ENCODE measurements at places on chromosomes 11 and 22.
A peak's percentile ranks its signal among the peaks of the same experiment; 100 is the strongest.

- DNase-seq, result no peak
Observed at GRCh38 chr11:78419327-78419726, 1.7 kb upstream of the GAB2 start.

DNA sequence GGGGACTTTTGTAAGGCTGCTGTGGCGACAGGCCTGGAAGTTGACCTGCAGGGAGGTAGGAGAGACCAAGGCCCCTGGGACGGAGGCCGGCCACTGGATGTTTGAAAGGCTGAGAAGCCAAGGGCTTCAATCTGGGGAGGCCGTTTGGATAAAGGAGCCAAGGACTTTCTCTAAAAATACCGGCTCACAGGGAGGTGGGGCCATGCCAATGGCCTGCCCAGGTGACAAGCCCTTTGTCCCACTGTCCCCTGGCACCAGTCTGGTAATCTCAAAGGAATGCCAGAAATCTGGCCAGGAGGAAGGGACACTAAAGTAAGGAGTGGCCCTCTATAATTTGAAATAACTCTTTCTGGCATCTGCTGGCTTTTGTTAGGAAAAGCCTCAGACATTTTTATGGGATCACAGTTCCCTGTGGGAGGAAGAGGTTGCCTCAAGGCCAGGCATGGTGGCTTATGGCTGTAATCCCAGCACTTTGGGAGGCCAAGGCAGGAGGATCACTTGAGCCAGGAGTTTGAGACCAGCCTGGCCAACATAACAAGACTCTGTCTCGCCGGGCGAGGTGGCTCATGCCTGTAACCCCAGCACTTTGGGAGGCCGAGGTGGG is 1.9 kb upstream of the CHKA start:
- no peak for DNase-seq

DNA sequence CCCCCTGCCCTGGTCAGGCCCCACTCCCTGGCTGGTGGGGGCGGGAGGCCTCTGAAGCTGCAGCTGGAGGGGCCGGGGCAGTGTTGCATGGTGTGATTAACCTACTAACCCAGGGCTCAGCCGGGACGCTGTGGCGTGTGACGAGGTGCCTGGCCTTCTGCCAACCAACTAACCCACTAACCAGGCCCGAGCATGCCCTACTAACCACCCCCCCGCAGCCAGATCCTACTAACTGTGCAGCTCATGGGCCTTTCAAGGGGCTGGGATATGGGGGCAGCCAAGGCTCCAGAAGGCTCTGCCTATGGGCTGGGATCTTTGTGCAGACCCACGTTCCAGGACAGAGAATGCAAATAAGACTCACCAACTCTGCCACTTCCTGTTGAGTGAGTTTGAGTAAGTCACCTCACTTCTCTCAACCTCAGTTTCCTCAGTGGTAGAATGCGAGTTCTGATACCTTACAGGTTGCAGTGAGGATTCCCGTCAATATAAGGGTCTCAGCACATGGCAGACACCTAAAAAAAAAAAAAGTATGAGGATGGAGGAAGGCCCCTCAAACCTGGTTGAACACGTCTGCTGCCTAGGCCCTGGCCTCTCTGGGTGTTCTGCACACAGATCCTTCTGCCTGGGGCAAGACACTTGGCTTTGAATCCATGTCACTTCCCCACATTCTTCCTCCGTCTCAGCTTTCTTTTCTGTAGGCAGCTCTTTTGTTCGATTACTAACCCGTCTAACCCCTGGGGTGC is 14.1 kb downstream of the MIAT start:
- peak; percentile 55 for DNase-seq

GRCh38 chr11:75142714-75143419 is 8.0 kb upstream of the SLCO2B1 start:
- peak; percentile 75 for DNase-seq

DNA sequence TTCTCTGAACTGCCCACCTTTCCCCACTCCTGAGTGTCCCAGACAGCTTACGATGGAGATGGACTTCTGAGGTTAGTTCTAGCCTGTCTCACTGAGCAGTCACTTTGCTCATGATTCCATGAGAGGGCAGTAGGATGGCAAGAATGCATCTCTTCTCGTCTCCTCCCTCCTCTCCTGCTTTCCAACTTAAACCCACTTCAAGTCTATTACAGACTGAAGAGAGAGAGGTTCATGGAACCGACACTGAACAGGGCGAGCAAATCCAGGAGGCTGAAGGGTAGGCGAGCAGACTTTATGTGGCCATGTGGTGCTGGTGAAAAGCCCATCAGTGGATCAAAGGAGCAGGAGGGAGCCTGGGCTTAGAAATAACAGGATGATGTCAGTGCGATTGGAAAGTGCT is 38.6 kb downstream of the CEP164 start:
- no peak for DNase-seq

- no peak for DNase-seq
Observed at GRCh38 chr11:78791964-78792363, 217.3 kb upstream of the NARS2 start.

- no peak for DNase-seq
Observed at GRCh38 chr11:112173152-112173551, 2.2 kb upstream of the BCO2 start.

- no peak for DNase-seq
Observed at GRCh38 chr11:63080682-63081081, 63.3 kb downstream of the SLC22A24 start.

- DNase-seq, result no peak
Observed at GRCh38 chr11:77642228-77642627, 4.6 kb upstream of the CLNS1A start.

DNA sequence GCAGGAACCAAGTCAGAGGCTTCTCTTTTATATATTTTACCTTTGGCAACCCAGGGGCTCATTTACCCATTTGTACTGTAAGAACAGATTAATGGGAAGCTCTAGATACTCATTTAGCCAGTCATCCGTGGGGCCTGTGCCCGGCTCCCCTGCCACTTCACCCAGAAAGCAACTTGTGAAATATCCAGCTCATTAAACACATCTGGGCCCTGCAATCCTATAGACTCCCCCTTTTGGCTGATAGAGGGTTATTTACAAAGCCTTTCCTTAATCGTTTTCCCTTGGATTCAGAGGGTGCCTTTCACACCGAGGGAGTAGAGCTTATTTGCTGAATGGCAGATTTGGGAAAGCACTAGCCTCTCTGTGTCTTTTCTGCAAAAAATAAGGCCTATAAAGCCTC is 118.7 kb upstream of the SORL1-AS1 start:
- no peak for DNase-seq

- DNase-seq, result peak; percentile 34
Observed at GRCh38 chr11:71454470-71455113, 1.6 kb downstream of the NADSYN1 start.

- no peak for DNase-seq
Observed at GRCh38 chr11:91078221-91078620, 855.4 kb upstream of the CHORDC1 start.

DNA sequence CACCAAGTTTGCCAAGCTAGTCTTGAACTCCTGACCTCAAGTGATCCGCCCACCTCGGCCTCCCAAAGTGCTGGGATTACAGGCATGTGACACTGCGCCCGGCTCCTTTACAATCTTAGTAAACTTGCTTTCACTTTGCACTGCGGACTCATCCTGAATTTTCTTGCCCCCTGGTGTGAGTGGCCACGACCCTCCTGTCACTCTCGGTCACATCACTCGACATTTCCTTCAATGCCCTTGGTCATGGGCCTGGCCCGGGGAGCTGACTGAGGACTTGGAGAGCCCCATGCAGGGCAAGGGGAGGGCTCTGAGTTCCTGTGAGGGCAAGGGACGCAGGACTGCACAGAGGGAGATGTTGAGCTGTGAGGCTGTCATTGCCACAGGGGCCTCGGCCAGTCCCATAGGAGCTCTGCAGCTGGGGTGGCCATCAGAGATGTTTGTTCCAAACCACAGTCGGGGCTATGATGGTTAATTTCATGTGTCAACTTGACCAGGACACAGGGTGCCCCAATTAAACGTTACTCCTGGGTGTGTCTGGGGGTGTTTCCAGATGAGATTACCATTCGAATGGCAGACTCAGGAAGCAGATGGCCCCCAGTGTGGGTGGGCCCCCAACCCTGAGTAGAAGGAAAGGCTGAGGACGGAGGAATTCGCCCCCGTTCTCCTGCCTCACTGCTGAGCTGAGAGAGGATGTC is 21.2 kb downstream of the A4GALT start:
- no peak for DNase-seq

- no peak for DNase-seq
Observed at GRCh38 chr22:30289980-30290313, 642 bp upstream of the CASTOR1 start.

DNA sequence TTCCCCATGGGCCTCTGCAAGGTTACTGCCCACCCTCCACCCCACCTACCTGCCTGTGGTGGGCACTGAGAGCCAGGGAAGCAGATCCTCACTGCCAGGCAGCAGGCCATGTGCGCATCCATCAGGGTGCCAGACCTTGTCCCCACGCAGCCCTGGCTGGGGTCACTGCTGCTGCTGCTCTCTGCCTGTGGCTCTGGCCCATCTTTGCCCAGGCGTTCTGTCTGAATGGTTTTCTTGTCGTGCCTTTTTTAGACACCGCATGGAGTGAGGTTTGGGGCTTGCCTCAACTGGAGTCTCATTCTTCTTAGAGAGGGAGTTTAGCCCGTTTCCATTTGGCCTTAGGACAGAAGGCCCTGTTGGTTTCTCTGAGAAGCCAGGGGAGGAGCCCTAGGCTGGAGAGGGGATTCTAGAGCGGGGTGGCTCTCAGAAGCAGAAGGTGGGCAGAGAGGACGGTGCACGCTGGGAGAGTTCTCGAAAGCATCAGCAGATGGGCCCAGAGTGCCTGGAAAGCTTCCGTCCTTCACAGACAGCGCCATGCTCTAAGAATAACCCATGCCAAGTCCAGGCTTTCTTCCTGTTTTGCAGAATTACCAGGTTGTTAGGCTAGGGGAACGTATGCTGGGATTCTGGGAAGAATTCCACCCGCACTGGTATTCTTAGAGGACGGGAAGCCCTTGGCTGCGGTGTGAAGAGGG is 8.1 kb downstream of the TANGO2 start:
- DNase-seq, result no peak

DNA sequence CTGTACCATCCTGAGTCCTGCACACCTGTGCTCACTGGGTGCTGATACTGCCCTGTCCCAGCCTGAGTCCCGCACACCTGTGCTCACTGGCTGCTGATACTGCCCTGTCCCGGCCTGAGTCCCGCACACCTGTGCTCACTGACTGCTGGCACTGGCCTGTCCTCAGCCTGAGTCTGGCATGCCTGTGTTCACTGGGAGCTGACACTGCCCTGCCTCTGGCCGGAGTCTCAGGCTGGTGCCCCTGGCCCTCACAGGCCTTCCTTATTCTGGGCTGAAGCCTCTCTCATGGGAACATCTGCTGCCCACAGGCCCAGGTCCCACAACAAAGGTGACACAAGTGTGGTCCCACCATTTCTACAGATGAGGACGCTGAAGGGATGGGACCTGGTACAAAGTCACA is 115.1 kb downstream of the MPPED1 start:
- no peak for DNase-seq

DNA sequence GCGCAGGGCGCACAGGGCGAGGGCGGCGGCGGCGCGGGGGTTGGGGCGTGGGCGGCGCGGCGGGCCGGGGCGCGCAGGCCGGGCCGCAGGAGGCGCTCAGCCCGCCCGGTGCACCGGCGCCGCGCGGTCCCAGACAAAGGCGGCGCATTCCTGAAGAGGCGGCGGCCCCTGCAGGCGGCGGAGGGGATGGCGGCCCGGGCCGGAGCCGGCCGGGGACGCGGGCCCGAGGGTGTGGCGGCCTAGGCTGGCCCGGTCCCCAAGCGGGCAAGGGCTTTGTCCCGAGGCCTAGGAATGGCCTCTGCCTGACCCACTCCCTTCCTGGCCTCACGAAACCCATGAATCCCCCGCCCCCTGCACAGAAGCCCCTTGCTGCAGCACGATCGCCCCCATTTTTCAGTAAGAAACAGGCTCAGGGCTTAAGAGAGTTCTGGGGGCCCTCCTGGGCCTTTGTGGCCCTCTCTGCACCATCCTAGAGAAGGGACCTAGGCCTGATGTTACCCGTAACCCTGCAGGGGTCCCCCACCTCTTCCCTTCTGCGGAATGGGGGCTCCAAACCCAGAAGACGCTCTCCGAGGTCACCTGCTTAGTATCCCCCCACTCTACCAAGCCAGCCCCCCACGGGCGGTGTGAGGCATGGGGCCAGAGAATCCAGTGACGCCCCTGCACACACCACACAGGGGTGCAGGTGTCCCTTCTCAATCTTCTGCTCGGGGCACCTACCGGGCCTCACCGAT is at the start of gene RTN4R:
TSS of gene RTN4R (minus strand) at position 40 of the 734 bp plus-strand sequence. CDS start 226 bp downstream, outside the sequence.
- peak; percentile 44 for DNase-seq

GRCh38 chr22:19066531-19067271 is 55.5 kb downstream of the DGCR2 start:
- no peak for DNase-seq

DNA sequence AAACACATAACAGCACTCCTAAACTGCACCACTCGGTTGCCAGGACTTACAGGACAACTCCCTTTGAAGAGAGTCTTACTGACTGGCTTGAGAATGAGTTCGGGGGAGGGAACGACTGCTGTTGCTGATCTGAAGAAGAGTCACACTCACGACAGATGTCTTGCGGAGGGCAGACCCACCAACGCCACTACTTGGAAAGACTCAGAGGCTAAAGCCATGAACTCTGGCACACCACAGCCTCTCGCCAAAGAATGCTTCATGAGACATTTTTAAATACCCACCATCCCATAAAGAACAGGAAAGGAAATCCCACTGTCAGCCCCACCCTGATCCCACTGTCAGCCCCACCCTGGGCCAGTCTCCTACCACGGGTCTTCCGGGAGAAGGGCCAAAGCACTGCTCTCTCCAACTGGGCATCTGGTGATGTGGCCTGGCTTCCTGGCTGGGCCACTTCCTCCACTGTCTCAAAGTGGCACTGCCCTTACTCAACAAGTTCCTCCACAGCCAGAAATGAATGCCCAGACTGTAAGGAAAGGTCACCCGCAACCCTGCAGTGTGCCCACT is 73.6 kb downstream of the MICAL3 start:
- DNase-seq, result no peak

GRCh38 chr11:12640926-12641849 is 33.0 kb upstream of the TEAD1 start:
- DNase-seq, result no peak

DNA sequence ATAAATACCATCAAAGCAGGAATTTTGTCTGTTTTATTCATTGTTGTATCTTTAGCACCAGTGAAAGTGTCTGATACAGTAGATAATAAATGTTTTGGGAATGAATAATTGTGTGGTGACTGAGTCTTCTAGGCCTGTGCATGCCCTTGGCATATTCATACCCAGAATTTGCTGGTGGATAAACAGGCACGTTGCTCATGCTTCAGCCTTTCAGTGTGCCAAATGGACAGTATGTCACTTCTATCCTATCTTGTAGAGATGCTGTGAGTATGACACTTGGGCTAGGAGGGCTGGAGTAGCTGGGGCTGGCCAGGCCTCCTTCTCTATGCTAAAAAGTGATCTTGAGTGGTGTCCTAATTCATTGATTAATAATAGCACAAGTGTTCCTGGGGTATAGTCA is 287.3 kb upstream of the DDI1 start:
- DNase-seq, result no peak
